GM04504 (cell line): ENCODE measurements at places on chromosomes 16 and 17.

- no peak for DNase-seq
Measured at GRCh38 chr17:17472333-17472920, 4.4 kb upstream of the MED9 start.

DNA sequence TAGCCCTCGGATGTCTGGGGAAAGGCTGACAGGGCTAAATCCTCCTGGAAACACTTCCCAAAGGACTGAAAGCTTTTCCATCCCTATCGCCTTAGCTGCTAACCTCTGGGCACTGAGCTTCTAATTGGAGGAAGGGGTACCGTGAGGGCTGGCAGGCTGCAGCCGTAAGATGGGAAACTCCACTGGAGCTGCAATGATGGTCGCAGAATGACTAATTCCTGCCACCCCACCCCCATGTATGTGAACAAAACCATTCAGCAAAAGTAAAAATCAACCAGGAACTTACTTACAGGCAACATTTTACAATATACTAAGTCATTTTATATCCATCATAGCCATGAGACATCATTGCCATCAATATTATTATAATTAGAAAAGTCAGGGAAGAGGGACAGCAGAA is 133.3 kb downstream of the ABCC12 start:
- no peak for DNase-seq

- DNase-seq = no peak
Measured at GRCh38 chr16:76900285-76901263, 290.4 kb upstream of the MON1B start.

GRCh38 chr16:28587386-28587785 is 9.5 kb downstream of the SULT1A2 start:
- DNase-seq = no peak

DNA sequence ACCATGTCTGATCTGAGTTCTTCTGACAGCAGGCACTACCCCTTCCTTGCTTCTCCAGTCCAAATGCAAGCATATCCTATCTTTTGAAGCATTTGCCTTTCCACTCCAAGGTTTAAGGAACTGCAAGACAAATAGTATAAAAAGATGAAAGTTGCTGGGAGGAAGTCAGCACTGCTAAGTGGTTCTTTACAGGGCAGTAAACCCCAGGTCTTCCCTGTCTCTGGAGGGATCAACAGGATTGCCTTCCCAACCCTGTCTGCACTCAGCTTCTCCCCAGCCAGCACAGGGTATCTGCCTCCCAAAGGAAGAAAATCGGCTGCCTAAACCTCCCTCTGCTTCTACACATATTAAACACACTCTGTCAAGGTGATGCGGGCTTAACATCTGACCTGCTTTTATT is 46.8 kb downstream of the SOX9 start:
- DNase-seq = no peak

DNA sequence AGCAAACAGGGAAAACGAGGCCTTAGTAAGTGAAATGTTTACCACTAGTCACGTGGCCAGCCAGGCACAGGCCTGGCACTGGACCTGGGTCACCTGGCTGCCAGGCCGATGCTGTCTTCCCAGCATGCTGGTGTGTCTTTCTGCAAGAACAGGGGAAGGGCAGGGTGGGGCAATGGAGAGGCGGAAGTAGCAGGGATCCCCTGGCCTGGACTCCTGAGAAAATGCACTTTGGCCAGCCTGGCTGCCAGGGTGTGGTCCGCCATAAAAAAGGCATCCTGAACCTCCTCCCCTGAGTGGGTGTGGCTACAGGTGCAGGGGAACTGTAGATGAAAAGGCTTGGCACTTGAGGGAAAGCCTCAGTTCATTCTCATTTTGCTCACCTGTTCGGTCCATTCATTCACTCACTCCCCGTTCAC is 1.0 kb upstream of the ANKRD40CL start:
- DNase-seq = no peak

DNA sequence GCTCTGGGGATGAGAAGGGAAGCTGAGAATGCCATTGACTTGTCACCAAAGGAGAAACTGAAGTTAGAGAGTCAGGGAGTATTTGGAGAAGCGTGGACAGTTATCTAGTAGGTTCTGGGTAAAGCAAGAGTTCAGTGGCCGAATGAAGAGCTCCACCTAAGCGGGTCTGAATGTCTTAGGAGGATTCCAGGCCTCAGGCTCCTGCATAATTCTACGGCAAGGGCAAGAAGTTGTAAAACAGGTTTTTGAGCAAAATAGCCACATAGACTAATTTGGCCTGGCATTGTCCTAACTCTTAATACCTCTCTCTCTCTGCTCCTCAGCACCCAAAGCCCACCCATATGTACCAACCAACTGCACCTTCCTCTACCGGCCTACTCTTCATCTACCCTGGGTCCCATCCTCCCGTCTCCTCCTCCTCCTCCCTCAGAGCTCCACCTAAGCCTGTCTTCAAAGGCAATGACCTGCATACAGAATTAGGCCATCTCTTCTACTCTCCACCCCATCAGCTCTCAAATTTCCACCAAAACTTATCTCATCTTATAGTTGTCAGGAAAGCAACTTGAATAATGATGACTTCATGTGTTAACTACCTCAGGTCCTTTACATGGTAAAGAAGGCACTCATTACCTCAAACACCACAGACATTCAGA is 42.0 kb upstream of the KCNJ2 start:
- no peak for DNase-seq

- no peak for DNase-seq
Measured at GRCh38 chr16:51402785-51403184, 251.7 kb upstream of the SALL1 start.

DNA sequence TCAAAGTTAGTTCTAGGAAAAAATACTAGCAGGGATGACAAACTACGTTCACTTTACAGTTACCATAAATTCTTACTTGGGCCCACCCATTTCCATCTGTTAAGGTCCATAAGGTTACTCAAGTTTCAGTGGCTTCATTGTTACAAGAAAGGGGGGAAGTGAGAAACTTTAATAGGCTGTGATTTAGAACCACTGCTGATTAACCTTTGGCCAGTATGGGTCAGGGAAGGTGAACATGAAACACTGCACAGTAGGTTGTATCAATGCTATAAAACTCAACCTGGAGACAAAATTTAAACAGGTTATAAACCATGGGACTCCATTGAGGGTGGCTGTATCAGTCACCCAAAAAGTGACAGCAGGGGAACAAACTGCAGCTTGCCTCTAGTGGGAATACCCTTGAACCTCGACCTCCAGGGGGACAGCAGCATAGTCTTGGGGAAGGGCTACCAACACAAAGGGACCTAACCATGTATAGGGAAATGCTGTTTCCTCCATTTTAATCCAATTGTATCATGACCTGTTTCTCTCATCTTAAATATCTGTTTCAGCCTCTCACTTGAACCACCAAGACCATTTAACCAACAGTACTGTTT is 10.4 kb downstream of the PTRH2 start:
- DNase-seq = no peak

DNA sequence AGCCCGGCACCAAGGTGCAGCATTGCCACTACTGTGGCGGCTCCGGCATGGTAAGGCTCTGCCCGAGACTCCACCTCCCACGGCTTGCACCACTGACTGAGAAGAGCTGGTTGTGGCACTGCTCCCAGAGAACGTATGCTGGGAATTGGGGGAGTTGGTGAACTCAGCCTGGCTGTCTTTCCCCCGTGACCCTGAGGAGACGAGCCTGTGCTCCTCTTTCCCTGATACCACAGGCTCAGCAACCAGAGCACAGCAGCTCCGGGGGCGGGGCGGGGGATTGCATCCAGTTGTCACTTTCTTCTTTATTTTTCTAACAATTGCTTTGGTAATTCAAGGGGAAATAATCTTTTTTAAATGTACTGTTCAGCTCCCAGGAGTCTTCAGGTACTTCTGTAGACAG is 16.7 kb downstream of the DNAJA3 start:
- no peak for DNase-seq

DNA sequence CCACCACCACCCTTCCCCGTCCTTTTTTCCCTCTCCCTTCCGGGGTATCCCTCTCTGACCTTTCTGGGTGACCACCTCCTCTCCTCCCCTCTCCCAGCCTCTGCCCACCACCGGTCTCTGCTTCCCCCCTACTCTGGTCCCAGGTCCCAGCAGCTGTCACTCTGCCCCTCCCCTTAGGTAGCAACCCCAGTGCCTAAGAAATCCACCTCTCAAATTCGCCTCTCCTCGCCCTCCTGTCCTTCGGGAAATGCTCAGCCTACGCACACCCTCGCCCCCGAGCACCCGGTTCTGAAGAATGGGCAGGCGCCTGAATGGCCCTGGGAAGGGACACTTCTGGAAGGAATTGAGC is 775 bp upstream of the SP6 start:
- DNase-seq = no peak
